Activated CD4-positive, alpha-beta T cell treated with anti-CD3 and anti-CD28 coated beads, Interleukin-2, amount 10 ng/mL, durations not matched to agents 7 days and 5 days (primary cell): ENCODE measurements at places on chromosomes 16 and 17. TPM values are rescaled to one million over a fixed set of nuclear protein-coding genes. Genes with fewer than 3 reads are reported as not detected.

- peaks cover 6% of the 10 kb centered on the region for H3K4me1 ChIP-seq
- H3K27ac ChIP-seq = no peak overlapping the region
- no peak for DNase-seq
- peaks cover 17% of the 10 kb centered on the region for H3K27me3 ChIP-seq
- H3K4me3 ChIP-seq = no peak overlapping the region
- no peaks in the 10 kb centered on the region for H3K36me3 ChIP-seq
Measured at GRCh38 chr17:8131844-8132441, 8.0 kb upstream of the HES7 start.

ABCA10 gene
- total RNA-seq = 1.7 TPM

DNA sequence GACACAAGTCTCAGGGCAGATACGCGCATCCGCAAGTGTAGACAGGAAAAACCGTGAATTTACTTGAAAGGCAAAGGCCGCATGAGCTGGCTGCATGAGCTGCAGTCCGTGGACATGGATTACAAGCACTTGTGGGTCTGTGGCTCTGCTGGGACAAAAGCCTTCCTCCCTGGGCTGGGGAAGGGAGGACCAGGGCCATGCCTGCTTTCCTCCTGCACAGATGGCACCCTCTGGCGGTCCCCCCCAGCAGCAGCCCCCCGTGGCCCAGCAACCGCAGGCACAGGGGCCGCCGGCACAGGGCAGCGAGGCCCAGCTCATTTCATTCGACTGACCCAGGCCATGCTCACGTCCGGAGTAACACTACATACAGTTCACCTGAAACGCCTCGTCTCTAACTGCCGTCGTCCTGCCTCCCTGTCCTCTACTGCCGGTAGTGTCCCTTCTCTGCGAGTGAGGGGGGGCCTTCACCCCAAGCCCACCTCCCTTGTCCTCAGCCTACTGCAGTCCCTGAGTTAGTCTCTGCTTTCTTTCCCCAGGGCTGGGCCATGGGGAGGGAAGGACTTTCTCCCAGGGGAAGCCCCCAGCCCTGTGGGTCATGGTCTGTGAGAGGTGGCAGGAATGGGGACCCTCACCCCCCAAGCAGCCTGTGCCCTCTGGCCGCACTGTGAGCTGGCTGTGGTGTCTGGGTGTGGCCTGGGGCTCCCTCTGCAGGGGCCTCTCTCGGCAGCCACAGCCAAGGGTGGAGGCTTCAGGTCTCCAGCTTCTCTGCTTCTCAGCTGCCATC lies 1.7 kb upstream of the MRPL12 start:
- no peaks in the 10 kb centered on the region for H3K27me3 ChIP-seq
- peak overlapping the region; percentile 95 for H3K4me3 ChIP-seq
- DNase-seq = peak; percentile 32
- H3K27ac ChIP-seq = peak overlapping the region; percentile 95
- peaks cover 54% of the 10 kb centered on the region for H3K36me3 ChIP-seq

DNA sequence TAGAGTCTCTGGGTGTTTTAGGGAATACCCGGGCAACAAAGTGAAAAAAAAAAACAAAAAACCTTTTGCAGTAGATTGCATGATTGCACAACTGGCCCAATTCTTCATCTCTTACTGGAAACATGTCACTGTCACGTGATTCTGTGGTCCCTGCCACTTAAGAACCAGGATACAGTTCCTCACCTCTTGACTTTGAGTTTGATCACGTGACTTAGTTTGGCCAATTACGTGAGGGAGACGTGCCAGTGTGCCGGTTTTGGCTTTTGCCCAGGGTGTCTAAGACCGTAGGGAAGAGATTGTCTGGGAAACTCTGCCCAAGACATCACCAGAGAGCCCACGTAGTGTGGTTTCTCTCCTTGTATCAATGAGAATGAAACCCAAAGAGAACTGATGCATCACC lies 88.7 kb downstream of the GRIN2A start:
- no peak for DNase-seq
- H3K27ac ChIP-seq = no peak overlapping the region
- H3K36me3 ChIP-seq = no peaks in the 10 kb centered on the region
- H3K4me3 ChIP-seq = no peak overlapping the region
- no peaks in the 10 kb centered on the region for H3K4me1 ChIP-seq

GRCh38 chr16:87679593-87680271 lies 77.4 kb downstream of the JPH3 start:
- H3K27me3 ChIP-seq = no peaks in the 10 kb centered on the region
- no peaks in the 10 kb centered on the region for H3K36me3 ChIP-seq
- H3K4me1 ChIP-seq = no peaks in the 10 kb centered on the region
- DNase-seq = no peak
- H3K27ac ChIP-seq = no peak overlapping the region

SCNN1G gene
- total RNA-seq = not detected

GRCh38 chr16:65665586-65665985 lies 543.7 kb upstream of the CDH11 start:
- H3K27ac ChIP-seq = no peak overlapping the region
- no peak for DNase-seq
- H3K36me3 ChIP-seq = no peaks in the 10 kb centered on the region
- no peaks in the 10 kb centered on the region for H3K4me1 ChIP-seq

DNA sequence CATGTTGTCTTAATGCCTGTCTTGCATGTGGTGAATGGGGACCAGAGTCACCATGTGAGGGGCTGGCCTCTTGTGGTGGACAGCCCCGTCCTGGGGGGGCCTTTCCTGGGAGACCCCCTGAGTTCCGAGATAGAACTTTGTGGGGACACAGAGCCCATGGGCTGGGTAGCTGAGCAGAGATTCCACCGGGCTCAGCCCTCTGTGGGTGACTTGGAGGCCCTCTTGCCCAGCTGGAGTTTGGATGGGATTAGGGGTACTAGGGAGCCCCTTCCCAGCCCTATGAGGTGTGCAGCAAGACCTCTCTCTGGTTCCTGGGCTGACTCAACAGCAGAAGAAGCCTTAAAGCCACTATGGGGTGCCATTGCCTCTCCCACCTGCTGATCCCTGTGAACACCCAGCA lies 38.1 kb downstream of the MRC2 start:
- H3K4me3 ChIP-seq = no peak overlapping the region
- H3K4me1 ChIP-seq = peaks cover 2% of the 10 kb centered on the region
- no peak overlapping the region for H3K27ac ChIP-seq
- no peak for DNase-seq

GRCh38 chr16:65713181-65713808 lies 591.4 kb upstream of the CDH11 start:
- H3K4me3 ChIP-seq = no peak overlapping the region
- no peaks in the 10 kb centered on the region for H3K4me1 ChIP-seq
- no peak overlapping the region for H3K27ac ChIP-seq
- DNase-seq = no peak
- peaks cover 4% of the 10 kb centered on the region for H3K27me3 ChIP-seq

ZFP3 gene
- 6.5 TPM for total RNA-seq

PRRT2 gene
- total RNA-seq = 0.98 TPM

CCDC40 gene
- total RNA-seq = not detected

MT1M gene
- not detected for total RNA-seq

GRCh38 chr16:87330646-87331045 lies 13.5 kb upstream of the C16orf95 start:
- H3K27me3 ChIP-seq = no peaks in the 10 kb centered on the region
- H3K4me1 ChIP-seq = peaks cover 3% of the 10 kb centered on the region
- no peak for DNase-seq
- no peak overlapping the region for H3K27ac ChIP-seq

DNA sequence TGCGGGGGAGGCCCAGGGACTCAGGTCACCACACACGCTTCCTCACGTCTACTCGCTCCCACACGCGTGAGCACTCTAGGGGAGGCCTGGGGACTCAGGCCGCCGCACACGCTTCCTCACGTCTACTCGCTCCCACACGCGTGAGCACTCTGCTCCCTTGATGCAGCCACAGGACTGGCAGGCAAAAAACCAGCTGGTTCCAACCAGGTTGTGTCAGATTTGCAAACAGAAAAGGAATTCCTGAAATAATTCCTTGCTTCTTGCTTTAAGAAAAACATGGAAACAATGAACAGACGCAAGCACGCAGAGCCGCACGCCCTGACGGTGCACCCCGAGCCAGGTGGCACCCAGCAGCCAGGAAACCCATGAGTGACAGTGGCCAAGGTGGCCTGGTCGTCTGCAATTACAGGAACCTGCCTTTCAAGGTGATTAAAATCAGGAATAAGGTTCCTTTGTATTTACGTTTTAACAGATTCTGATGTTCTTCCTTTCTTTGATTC lies 37.9 kb downstream of the LMF1 start:
- H3K36me3 ChIP-seq = no peaks in the 10 kb centered on the region
- no peak for DNase-seq
- H3K4me1 ChIP-seq = no peaks in the 10 kb centered on the region
- no peak overlapping the region for H3K27ac ChIP-seq

DNA sequence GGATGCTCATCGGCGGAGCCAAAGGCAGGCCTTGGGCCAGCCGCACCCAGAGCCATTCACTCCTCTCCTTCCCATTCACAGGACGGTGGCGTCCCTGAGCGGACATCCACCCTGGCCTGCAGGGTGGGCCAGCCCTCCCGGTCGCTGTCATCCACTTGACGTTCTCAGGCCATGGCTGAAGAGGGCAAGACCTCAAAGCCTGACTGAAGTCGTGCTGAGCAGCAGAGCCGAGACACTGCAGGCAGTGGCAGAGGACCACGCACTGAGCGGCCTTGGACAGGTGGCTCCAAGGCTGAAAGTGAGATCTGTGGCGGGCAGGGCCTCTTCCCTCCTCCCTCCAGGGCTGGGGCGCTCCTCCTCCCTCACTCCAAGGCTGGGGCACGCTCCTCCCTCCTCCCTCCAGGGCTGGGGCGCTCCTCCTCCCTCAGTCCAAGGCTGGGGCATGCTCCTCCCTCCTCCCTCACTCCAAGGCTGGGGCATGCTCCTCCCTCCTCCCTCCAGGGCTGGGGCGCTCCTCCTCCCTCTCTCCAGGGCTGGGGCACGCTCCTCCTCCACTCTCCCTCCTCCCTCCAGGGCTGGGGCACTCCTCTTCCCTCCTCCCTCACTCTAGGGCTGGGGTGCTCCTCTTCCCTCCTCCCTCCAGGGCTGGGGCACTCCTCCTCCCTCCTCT lies 24.1 kb downstream of the GNPTG start:
- H3K27me3 ChIP-seq = no peaks in the 10 kb centered on the region
- peaks cover 14% of the 10 kb centered on the region for H3K4me1 ChIP-seq
- H3K36me3 ChIP-seq = peaks cover 2% of the 10 kb centered on the region
- H3K4me3 ChIP-seq = no peak overlapping the region

GUCY2D gene
- total RNA-seq = not detected

GRCh38 chr17:75407655-75408352 lies 2.3 kb upstream of the GRB2 start:
- H3K4me1 ChIP-seq = peaks cover 49% of the 10 kb centered on the region
- no peak overlapping the region for H3K4me3 ChIP-seq
- DNase-seq = no peak
- H3K27me3 ChIP-seq = peaks cover 2% of the 10 kb centered on the region
- no peak overlapping the region for H3K27ac ChIP-seq

CDH5 gene
- total RNA-seq = not detected

TNFSF13 gene
- 4.0 TPM for total RNA-seq

MILR1 gene
- not detected for total RNA-seq

PITPNM3 gene
- total RNA-seq = 0.37 TPM

HAS3 gene
- total RNA-seq = 0.67 TPM

KREMEN2 gene
- total RNA-seq = 0.08 TPM

DNA sequence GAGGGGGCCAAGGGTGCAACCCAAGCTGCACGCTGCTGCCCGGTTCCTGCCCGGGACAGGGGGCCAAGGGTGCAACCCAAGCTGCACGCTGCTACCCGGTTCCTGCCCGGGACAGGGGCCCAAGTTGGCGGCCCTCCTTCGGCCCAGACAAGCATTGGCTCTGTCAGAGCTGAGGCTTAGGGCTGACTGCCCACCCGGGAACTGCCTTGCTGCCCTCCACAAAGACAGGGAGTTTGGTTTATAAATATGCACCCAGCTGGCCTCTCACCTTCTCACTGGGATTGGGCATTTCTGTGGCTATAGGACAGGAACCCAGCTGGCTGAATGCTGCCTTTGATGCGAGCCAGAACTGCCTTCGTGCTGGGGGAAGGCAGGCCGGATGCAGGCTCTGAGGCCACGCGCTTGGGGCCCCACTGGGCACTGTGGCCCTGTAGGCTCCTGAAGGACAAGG lies 105.7 kb downstream of the IRX5 start:
- no peak for DNase-seq
- no peak overlapping the region for H3K4me3 ChIP-seq
- no peak overlapping the region for H3K27ac ChIP-seq
- H3K27me3 ChIP-seq = no peaks in the 10 kb centered on the region
- no peaks in the 10 kb centered on the region for H3K4me1 ChIP-seq

DNA sequence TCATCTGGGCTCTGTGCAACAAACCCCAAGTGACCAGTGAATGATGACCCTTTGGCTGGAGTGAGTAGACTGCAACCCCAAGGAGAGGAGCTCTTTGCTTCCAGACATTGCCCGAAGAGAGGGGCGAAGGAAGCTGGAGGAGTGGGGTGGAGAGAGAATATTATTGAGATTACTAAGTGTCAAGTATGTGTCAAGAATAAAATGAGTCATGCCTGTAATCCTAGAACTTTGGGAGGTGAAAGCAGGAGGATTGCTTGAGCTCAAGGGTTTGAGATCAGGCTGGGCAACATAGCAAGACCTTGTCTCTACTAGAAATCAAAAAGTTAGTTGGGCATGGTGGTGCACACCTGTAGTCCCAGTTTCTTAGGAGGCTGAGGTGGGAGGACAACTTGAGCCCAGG lies 142.0 kb upstream of the CCL2 start:
- no peak for DNase-seq
- peaks cover 19% of the 10 kb centered on the region for H3K27me3 ChIP-seq
- H3K36me3 ChIP-seq = no peaks in the 10 kb centered on the region
- no peak overlapping the region for H3K4me3 ChIP-seq

HIC1 gene
- 31.0 TPM for total RNA-seq

OR1A1 gene
- not detected for total RNA-seq

UBN1 gene
- 38.3 TPM for total RNA-seq

GRCh38 chr17:41354536-41354935 lies 3.9 kb upstream of the KRT33A start:
- H3K27ac ChIP-seq = no peak overlapping the region
- peaks cover 7% of the 10 kb centered on the region for H3K4me1 ChIP-seq
- DNase-seq = no peak
- H3K36me3 ChIP-seq = no peaks in the 10 kb centered on the region
